Activated T-cell treated with anti-CD3 and anti-CD28 coated beads for 1 hour (primary cell): ENCODE measurements at places on chromosomes 11 and 22.

GRCh38 chr11:96149743-96150555 lies 193.0 kb downstream of the MAML2 start:
- no peak for DNase-seq

DNA sequence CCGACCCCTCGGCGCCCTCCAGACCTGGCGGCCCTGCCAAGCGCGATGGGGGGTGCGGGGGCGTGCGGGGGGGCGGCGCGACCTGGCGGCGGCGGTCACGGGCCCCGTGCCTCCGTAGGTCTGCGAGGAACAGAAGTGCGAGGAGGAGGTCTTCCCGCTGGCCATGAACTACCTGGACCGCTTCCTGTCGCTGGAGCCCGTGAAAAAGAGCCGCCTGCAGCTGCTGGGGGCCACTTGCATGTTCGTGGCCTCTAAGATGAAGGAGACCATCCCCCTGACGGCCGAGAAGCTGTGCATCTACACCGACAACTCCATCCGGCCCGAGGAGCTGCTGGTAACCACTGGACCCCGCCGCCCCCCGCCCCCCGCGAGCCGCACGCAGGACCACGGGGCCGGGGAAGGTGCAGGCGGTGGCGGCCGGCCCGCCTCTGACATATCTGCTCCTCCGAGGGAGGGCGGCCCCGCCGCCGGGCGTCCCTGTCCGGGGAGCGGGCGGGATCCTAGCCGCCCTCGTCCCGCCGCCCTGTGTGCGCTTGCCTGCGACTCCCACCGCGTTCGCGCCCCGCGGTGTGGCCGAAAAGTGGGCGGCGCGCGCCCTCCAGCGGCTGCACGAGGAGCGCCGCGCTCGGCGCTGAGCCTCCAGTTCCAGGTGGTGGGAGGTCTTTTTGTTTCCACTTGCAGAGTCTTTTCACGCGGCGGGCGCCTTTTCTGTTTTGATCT lies 2.1 kb downstream of the CCND1 start:
- peak; percentile 73 for DNase-seq

- DNase-seq: no peak
Observed at GRCh38 chr11:114307524-114308203, 11.5 kb downstream of the NNMT start.

- DNase-seq: no peak
Observed at GRCh38 chr11:122979103-122979814, 2.4 kb downstream of the BSX start.

- no peak for DNase-seq
Observed at GRCh38 chr11:41246399-41246745, 213.1 kb downstream of the LRRC4C start.

- peak; percentile 17 for DNase-seq
Observed at GRCh38 chr22:23219822-23220484, 39.6 kb downstream of the BCR start.

DNA sequence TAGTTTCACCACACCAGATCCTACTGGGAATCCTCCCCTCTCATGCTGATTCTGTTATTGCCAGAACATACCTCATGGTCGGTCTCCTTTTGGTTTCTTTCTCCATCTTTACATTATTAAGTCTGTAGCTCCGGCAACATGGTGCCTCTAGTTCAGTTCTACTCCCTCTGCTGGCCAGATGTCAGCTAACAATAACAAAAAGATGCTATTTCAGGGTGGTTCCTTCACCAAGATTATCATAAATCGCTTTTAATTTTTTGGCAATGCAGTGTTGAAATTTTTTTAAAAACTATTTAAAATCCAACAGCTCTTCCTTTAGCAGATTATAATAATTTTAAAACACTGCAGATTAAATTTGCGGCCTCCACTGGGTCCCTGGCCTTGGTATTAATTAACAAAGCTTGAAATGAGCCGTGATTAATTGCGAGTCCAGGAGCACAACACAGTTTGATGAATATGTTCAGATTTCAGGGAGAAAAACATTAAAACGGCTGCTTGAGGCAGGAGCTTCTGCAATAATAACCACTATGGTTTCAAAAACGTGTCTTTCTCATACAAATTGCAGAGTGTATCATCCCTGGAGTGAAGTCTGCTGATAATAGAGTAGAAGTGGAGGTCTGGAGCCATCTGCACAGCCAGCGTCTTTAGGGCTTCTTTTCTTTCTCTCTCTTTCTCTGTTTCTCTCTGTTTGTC lies 492.9 kb upstream of the KIRREL3 start:
- no peak for DNase-seq

- no peak for DNase-seq
Observed at GRCh38 chr11:5281596-5281995, 11.9 kb upstream of the HBE1 start.
